ENCODE measurements at places on chromosomes 1 and 21.

DNA sequence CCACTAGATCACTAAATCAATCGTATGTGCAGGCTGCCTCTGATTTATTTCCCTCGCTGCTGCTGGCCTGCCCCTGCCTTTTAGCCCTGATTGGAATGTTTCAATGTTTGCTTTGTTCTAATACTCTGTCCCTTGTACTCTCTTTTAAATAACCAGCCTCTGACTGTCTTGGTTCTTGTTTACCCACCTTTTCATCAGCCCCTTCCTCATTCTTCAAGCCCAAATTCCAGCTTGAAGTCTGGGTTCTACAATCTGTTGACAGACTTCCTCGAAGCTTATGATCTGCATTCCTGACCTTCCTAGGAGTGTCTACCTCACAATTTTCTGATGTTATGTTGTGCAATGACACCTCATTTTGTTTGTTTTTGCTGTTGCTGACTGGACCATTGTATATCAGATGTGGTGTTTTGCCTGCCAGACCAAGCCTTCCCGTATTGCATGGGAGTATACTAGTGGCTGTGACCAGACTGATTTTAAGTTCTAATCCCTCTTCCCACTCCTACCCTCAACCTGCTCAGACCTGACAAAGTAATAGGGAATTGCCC, 46.6 kb upstream of the APOBEC4 start:
- no peak for DNase-seq

DNA sequence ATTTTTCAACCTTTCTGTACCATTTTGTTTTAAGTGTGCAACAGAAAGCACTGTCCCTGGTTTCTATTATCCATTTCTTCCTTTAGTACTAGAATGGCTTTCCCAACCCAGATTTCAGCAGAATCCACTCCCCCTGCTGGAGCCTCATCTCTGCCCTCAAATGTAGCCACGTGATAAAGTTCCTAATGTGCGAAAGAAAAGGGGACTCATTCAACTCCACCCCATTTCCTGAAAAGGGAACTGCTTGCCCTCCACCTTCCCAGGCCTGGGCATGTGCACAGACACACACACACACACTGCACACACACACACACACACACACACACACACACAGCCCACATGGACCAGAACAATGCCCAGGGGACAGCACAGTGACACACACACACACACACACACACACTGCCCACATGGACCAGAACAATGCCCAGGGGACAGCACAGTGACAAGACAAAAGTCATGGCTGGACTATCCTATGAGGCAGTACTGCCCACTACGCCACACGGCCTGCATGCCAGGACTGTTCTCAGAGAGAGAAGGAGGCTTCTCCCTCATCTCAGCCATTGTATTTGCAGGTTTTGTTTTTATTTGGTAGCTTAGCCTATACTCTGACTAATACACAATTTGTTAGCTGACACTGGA, 33.2 kb downstream of the PACC1 start:
- DNase-seq, result no peak

DNA sequence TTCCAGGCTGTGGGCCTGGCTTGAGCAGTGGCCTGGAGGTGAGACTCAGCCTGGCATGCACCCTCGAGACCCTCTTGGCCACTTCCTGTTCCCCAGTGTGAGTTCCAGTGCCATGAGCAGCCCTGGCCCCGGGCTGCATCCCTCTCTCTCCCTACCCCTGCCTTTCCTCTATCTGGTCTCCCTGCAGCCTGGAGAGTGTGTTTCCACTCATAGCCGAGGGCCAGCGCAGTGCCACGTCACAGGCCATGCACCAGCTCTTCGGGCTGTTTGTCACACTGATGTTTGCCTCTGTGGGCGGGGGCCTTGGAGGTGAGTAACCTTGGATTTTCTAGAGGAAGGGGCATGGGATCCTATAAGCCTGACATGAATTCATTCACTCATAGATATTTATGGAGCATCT, 13.6 kb downstream of the RHBG start:
- DNase-seq, result no peak

GRCh38 chr1:43334453-43335205, 3.0 kb upstream of the MPL start:
- DNase-seq, result no peak

DNA sequence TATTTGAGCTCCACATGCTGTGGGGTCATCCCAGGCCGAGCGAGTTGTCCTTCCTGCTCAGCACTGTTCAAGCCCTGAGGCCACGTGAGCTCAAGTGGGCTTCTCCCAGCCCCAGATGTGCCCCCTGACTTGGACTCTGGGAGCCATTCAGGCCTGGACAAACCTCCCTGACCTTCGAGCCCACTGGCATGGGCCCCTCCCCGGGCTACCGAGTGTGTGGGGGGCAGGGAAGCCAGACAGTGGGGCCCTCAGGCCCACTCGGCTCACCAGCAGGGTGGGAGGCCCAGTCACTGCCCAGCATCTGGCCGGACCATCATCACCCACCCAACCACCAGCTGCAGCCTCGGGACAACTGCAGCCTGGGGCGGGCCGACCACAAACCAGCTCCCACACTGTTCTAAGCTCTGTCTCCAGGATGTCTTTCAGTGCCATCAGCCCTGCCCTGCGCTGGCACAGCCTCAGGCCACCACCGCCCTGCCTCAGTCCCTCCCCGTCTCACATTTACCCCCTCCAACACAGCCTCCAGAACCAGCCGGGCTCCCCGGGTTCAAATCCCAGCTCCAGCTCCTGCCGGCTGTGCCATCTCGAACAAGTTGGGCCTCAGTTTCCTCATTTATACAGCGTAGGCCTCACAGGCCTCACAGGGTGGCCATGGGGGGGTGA, 20.9 kb upstream of the PLEKHG5 start:
- no peak for DNase-seq

DNA sequence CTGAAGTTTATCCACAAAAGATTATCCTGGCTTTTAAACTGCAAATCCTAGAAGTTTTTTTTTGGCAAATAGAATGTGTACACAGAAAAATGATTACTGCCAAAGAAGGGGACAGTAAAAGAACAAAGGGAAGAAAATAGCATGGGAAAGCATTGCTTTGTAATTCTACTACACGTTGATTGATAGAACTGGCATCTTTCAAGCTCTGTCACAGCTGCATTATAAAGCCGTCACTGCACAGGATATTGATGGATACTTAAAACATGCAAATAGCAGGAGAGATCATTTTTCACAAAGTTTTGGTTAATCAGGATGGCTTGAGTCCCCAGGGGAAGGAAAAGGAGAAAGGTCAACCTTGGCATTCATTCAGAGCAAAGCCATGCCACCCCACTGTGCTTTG, 183.7 kb upstream of the RRP15 start:
- no peak for DNase-seq

DNA sequence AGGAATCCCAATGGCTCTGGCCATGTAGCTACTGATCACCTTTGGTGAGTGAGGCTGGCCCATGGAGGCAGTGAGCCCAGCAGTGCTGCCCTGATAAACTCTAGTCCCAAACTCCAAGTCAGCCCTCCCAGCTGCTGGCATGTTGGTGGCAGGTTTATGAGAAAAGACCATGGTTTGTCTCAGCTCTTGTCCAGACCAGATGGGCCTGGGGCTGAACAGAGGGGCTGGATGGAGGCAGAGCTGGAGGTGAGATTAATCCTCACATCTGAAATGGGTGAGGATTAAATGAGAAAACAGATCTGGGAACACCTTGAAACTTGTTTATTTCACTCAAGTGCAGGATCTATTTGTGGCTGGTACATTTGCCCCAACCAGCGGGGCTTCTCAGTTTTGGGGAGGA, 3.2 kb downstream of the TMEM269 start:
- no peak for DNase-seq

GRCh38 chr21:40141621-40142020, 274.4 kb downstream of the PCP4 start:
- no peak for DNase-seq

GRCh38 chr1:67609577-67610341, 75.2 kb upstream of the GADD45A start:
- DNase-seq, result no peak

DNA sequence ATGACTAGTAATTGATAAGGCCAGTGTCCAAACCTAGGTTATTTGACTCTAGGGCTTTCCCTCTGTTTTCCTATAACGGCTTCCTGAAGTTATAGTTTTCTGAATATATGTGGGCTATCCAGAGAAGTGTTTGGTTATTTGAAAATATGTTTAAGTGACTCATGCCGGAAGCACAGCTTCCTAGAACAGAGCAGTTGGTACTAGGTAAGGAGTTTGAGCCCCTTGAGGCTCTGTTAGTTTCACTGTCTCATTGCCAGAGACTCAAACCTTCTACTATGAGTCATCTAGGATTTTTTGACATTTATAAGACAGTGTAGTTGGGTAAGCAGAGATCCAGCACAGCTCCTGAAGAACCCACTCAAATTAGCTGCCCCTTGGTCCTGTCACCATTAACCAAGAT, 27.1 kb upstream of the LEPR start:
- no peak for DNase-seq

GRCh38 chr1:67052741-67053534, 1.0 kb downstream of the SLC35D1 start:
- peak; percentile 56 for DNase-seq

- no peak for DNase-seq
These were observed 244.7 kb downstream of the SIPA1L2 start for GRCh38 chr1:232385221-232385620.

- no peak for DNase-seq
These were observed 20.7 kb downstream of the NADK start for GRCh38 chr1:1757422-1758058.

DNA sequence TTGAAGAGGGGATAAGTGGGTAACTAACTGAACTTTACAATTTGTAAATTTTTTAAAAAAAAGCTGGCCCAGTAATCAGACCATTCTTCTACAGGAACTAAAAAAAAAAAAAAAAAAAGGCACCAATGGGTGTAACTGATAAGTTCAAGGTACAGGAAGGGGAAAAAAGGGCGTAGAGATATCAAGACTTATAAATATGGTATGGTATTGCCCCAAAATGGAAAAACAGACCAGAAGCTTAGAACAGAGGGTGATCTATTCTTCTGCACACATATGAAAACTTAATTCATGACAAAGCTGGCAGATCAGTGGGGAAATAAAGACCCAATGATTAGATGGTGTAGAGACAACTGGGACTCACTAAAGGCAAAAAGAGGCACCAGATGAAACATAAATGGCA, 58.9 kb downstream of the LHX4 start:
- DNase-seq, result no peak
